ENCODE measurements at places on chromosomes 16 and 17. TPM values are rescaled to one million over a fixed set of nuclear protein-coding genes. Genes with fewer than 3 reads are reported as not detected.

DNA sequence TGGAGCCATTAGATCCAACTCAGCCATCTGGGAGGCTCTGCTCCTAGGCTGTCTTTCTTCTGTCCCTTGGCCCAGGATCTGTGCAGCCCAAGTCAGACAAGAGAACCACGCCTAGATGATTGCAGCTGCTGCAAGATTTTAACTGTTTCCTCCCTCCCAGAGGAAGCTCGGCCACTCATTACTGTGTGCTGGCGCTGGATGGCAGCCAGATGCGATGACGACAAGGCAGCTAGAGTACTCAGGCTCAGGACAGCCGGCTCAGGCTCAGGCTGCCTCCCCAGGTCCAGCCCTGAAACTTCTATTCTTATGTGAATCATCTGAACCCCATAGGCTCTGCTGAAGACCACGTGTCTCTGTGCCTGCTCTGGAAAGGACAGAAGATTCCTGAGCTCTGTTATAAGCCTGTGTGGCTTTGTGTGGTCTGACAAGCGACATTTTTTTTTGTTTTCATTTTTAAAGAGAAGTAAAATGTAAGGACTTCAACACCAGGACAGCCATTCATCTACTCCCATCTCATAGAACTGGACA is 32.1 kb upstream of the FBXW10B start:
- DNase-seq: peak; percentile 32

GRCh38 chr17:27492470-27492869 is 36.2 kb downstream of the KSR1 start:
- no peak for DNase-seq

GRCh38 chr17:60325730-60326524 is 66.0 kb downstream of the USP32 start:
- DNase-seq: no peak

GRCh38 chr16:2210386-2211365 is at the start of gene BRICD5:
TSS of gene BRICD5 (minus strand) at chr16:2210863. CDS start at chr16:2210833, 30 bp downstream.
- no peak for DNase-seq

DNA sequence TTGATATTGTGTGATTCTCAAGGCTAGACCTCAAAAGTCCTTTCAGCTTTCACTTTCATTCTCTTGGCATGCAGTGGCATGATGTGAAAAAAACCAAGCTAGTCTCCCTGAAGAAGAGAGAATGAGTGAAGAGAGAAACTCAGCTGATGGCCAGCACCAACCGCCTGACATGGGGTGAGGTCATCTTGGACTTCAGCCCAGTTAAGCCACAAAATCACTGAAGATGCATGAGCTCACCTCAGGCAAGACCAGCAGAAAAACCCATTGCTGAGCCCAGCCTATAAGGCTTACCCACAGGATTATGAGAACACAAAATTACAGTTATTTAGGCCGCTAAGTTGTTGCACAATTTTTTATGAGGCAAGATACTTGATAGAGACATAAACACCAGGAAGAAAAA is 496.5 kb downstream of the TOX3 start:
- DNase-seq: no peak

DNA sequence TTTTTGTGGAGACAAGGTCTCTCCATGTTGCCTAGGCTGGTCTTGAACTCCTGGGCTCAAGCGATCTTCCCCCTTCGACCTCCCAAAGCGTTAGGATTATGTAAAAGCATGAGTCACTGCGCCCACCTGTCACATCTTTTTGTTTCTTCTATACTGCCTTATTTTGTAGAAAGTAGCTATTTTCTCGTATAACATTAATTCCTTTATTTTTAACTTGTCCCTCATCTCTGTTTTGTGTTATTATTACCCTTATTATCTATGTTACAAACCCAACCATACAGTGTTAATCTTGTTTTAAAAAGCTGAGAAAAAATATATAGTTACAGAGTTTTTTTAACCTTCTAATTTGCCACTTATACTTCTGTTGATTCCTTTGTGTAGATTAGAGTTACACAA is 1.4 kb upstream of the TXNDC11 start:
- no peak for DNase-seq

DNA sequence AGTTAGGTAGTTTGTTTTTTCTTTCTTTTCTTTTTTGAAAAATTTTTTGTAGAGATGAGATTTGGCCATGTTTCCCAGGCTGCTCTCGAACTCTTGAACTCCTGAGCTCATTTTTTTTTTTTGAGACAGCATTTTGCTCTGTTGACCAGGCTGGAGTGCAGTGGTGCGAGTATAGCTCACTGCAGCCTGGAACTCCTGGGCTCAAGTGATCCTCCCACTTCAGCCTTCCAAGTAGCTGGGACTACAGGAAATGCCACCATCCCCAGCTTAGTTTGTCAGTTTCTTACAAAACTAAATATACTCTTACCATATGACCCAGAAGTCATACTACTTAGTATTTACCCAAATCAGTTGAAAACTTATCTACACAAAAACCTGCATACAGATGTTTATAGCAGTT is 14.4 kb upstream of the FBXO47 start:
- DNase-seq: no peak

GRCh38 chr17:64441772-64442540 is 7.0 kb upstream of the MILR1 start:
- no peak for DNase-seq

GRCh38 chr17:58684003-58684402 is 7.8 kb downstream of the TEX14 start:
- no peak for DNase-seq

DNA sequence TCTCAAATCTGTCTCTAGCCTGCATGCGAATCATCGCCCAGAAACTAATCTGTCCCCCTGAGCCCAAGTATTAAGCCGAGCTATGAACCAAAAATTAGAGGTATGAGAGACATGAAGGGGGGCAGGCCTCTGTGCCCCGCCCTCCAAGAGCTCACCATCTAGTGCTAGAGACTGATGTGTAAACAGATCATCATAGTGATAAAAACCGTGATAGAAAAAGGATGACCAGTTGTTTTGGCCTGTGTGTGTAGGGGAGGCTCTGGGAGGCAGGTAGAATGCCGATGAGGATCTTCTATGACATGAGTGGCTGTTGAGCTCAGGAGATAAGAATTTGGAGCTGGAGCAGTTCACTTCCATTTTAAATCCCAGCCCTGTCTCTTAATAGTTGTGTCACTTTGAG is 89.1 kb upstream of the TBX2 start:
- DNase-seq: no peak

DNA sequence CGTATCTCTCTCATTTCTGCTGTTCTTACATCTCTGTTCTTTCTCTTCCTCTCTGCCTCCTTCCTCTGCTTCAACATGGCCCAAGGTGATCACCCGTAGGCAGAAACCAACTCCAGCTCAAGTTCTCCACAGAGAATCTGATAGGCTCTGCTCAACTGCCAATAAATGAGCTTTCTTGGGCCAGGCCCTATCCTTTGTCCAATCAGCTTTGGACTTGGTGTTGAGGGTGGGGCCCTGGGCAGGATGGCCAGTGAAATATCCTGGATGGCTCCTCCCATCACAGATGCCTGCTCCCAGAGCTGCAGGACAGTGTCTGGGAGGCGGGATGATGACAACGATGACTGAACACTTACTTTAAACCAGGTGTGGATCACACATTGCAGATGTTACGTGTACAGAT is 17.4 kb upstream of the BRD7 start:
- DNase-seq: no peak

- no peak for DNase-seq
These were observed 595.4 kb downstream of the MAF start for GRCh38 chr16:79005096-79005495.

The SOX15 gene
- total RNA-seq: 0.35 TPM

The RGS11 gene
- total RNA-seq: not detected

The WWP2 gene
- 35.3 TPM for total RNA-seq

The FN3K gene
- total RNA-seq: 2.4 TPM

Data from activated naive CD8-positive, alpha-beta T cell treated with anti-CD3 and anti-CD28 coated beads for 36 hours (primary cell).